ENCODE measurements at places on chromosomes 4 and X.

GRCh38 chrX:15301924-15302323 lies 13.5 kb downstream of the ASB11 start:
- DNase-seq, result no peak

DNA sequence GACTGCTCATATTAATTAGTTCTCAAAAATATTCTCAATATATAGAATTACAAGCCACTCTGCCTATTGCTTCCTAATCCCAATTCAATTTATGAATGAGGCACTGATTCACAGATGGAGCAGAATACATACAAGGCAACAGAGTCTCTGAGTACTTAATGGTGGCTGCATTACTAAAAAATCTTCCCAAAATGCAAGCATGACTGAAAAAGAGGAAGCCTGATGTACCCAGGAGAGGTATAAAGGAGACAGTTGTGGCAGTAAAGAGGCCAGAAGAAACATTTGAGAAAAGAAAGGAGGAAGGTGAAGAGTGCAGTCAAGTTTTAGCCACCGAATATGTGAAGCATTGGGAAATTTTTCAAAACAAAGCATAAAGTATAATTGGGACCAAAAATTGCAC lies 163.2 kb upstream of the INTU start:
- no peak for DNase-seq

DNA sequence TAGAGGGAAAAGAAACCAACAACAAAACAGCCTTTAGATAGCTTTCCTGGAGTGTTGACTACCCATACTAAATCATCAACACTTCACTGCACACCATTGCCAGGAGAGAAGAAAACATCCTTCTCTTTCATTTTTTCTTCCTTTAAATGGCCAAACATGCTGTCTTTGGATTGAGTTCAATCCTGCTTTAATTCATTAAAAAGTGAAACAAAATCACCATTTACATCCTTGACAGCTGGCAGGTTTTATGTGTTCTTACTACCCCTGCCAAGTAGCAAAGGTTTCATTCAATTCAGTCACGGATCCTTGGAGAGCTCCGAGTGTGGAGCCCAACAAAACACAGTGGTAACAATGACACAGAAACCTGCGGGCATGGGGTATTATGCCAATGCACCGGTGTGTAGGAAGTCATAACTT lies 568.3 kb downstream of the ANKRD50 start:
- no peak for DNase-seq

DNA sequence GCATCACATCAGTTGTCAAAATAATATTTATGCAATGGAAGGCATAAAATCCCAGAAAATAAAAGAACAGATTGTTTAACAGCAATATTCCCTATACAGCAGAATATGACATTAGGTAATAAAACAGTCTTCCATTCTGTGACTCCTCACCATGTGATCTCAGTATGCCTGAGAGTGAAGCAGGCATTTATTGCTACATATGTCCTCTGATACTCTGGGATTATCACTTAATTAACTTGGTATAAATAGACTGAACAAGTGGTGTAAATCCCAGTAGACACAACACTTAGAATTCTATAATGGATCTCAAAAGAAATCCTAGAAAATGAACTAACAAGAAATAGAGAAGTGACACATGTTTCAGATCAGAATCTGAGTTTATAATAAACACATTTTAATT lies 841.3 kb downstream of the PDHA2 start:
- DNase-seq, result no peak

DNA sequence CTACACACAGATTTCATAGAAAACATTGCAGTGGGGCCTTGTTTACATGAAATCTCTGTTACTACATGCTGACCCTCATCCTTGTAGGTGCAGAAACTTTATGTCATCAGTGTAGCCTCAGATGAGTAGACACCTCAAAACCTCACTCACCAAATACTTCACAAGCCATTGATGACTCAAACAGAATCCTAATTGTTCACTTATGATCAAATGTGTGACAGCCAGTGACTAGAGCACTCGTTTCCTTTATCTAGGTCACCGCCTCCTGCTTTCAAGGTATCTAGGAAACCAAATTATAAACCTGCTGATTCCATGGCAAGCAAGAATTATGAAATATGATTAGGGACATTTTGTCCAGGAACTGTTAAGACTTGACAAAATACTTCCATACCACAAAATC lies 255.8 kb upstream of the GPRIN3 start:
- no peak for DNase-seq

DNA sequence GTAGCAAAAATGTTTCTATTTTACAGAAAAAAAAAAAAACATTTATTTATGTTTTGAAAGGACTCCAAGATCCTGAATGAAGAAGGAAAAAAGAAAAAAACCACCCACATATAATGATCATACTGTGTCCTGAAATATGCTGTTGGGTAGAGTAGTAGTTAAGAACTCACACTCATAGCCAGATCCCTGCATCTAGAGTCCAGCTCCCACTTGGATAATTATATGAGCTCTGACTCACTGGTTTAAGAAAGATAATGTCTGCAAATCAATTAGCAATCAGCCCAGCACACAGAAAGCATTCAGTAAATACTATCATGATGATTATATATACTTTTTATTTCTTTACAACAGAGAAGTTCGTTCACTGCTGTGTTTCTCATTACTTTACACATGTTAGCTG lies 46.7 kb upstream of the MXRA5 start:
- DNase-seq, result no peak

DNA sequence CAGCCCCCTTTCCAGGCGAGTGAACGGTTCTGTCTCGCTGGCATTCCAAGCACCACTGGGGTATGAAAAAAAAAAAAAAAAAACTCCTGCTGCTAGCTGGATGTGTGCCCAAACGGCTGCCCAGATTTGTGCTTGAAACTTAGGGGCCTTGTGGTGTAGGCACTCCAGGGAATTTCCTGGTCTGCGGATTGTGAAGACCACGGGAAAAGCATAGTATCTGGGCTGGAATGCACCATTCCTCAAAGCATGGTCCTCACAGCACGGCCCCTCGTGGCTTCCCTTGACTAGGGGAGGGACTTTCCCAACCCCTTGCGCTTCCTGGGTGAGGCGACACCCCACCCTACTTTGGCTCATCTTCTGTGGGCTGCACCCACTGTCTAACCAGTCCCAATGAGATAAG lies 516.8 kb upstream of the FAM241A start:
- DNase-seq, result no peak

DNA sequence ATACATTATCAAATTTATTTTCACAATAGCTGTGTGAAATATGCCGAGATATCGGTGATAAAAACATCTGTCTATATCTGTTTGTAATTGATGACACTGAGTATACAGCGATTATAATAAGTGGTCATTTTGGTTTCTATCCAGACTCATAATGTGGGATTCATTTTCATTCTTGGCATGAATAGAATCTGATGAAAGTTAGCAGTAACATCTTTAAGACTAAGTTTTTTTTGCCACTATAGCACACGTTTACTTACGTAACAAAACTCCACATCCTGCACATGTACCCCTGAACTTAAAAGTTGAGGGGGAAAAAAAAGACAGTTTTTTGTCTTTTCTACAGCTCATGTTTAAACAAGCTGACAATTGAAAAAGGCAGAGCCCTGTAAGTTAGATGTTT lies 86.4 kb downstream of the PPA2 start:
- no peak for DNase-seq

GRCh38 chrX:44235534-44235933 lies 107.9 kb downstream of the EFHC2 start:
- DNase-seq, result no peak

GRCh38 chr4:147822128-147822527 lies 90.2 kb downstream of the ARHGAP10 start:
- DNase-seq, result no peak

- DNase-seq, result no peak
These were observed 34.3 kb upstream of the HTRA3 start for GRCh38 chr4:8235224-8235623.

DNA sequence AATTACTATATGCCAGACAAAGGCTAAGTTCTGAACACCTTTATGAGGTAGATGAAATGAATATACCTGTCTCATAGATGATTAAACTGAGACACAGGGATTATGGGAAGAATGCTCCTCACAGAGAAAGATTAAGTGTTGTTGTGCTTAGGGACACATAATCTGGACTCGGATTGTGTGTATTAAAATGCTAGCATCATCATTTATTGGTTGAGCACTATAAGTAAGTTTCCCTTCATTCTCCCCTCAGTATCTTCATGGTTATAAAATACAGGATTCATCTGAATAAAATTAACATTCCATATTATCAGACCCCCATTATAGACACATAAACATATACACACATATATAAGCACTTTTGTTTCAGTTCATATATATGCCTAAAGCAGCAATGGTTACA lies 463.5 kb downstream of the PPP4R3C start:
- DNase-seq, result no peak

DNA sequence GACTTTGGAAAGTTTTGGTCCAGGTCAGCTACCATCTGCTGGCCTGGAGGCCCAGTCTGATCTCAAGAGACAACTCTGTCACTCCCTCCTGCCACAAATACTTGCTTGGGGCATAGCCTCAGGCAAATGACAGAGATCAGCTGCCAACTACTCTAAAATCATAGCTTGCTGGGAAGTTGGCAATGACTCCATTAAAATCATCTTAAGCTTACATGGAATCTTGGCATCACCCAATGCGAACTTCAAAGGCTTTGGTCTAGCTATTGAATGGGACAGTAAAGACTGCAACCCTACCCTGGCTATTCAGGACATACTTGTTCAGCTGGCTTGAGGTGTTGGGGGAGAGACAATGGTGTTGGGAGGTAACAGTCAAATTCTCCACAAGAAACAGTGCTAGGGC lies 7.0 kb upstream of the USO1 start:
- no peak for DNase-seq

GRCh38 chrX:3181846-3182245 lies 140.6 kb downstream of the ARSF start:
- no peak for DNase-seq

- DNase-seq, result no peak
These were observed 324.3 kb downstream of the GPAT3 start for GRCh38 chr4:83860200-83860599.

DNA sequence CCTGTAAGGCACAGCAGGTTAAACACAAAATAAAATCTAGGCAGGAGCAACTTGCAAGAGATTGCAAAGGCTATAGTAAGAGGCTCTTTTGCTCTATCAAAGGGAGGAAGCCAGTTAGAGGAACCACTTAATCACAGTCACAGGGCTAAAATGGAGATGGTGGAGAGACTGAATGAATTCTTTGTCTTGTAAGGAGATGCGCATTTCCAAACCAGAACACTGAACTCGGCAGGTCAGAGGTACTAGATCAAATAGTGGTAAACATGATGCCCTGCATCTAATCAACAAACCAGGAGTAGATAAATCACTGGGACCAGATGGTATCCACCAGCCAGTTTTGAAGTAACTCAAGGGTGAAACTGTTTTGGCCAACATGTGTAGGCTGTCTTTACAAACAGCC lies 55.8 kb downstream of the GPC4 start:
- DNase-seq, result no peak

GRCh38 chr4:88619971-88620370 lies 27.7 kb downstream of the HERC3 start:
- DNase-seq, result no peak

GRCh38 chrX:2928583-2929434 lies at the start of gene ARSD:
Gene ARSD, minus strand, starts transcription at chrX:2929339. Its CDS starts 64 bp downstream, at chrX:2929275.
- DNase-seq, result no peak

- DNase-seq, result no peak
These were observed 257.1 kb downstream of the BCOR start for GRCh38 chrX:39840581-39841093.

- no peak for DNase-seq
These were observed 14.3 kb upstream of the PNPLA4 start for GRCh38 chrX:7941390-7942042.

GRCh38 chrX:71910986-71911730 lies 513 bp downstream of the NHSL2 start:
- DNase-seq, result no peak

DNA sequence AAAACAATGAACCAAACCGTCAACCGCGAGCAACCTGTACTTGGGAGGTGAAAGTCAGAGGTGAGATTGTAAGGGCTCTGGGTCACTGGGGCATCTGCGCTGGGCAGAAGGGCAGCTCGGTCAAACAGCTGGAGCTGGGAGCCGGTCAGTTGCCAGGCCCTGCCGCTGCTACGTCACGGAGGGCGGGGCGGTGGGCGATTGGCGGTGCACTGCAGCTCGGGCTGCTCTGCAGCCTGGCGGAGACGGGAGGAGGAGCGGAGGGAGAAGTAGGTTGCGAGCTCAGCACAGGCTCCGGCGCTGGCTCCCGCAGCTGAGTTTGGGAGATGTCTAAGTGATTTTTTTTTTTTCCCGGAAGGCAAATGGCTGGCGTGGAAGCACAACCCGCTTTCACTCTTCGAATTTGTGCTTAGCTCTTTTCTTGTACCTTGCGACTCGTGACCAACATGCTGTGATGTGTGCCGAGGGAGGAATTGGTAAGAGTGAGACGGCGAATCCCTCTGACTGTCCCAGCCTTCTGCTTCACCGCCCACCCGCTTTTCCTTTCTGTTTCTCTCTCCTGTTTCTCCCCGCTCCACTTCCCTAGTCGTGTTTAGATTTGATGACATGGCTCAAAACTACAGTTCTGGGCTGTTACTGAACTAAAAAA lies at the start of gene ATP10D:
TSS of gene ATP10D (plus strand) at position 229 of the 646 bp plus-strand sequence. CDS start 27,266 bp downstream, outside the sequence.
- peak; percentile 28 for DNase-seq

- DNase-seq, result no peak
These were observed 114.7 kb downstream of the COX18 start for GRCh38 chr4:72954811-72955210.

DNA sequence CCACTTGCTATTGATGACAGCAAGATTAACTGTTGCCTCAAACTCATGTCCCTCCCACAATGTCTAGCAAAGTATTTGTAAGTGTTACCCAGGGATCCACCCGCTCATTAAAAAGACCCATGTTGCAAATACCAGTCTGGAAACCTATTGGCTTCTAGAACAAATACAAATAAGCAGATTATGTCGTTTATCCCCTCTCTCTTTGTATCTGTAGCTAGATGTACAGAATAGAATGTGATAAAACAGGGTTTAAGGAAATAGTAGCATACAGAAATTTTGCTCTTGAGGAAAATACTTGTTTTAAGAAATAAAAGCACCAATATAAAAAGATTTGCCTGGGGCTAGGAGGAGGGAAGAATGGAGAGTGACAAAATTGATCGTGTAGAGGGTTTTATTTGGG lies 142.7 kb upstream of the ZIC3 start:
- no peak for DNase-seq

- no peak for DNase-seq
These were observed 368.8 kb downstream of the STPG2 start for GRCh38 chr4:97774347-97774989.

DNA sequence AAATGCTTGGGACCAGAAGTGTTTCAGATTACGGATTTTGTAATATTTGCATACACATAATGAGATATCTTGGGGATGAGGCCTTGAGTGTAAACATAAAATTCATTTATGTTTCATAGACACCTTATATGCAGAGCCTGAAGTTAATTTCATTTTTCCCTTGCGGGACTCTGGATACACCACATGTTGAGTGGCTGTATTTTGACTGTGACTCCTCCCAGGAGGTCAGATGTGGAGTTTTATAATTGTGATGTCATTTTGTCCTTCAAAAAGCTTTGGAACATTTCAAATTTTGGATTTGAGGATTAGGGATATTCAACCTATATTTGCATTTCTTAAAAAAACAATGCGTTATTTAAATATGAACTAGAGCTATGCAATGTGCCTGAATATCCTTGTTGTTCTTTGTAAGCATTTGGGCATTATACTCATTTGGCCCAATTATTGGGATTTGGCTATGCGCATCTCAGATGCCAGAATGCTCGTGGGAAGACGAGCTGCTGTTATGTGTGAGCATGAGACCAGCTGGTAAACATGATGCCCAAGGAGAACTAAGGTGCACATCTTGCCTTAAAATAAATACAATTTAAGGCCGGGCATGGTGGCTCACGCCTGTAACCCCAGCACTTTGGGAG lies 223.0 kb upstream of the STS start:
- DNase-seq, result no peak
